Muscle of arm (tissue), 14 donors: ENCODE measurements at places on chromosomes 3 and 15. TPM values are rescaled to one million over a fixed set of nuclear protein-coding genes. Genes with fewer than 3 reads are reported as not detected.

Gene FAM107A
- not detected for polyA plus RNA-seq

Gene LRRC31
- not detected for polyA plus RNA-seq

Gene CEMIP
- 2.1 TPM for polyA plus RNA-seq

Gene NRROS
- 3.8 TPM for polyA plus RNA-seq

Gene C3orf85
- polyA plus RNA-seq = not detected

Gene GOLGA8H
- polyA plus RNA-seq = 0.78 TPM

Gene TRAIP
- polyA plus RNA-seq = 6.1 TPM

Gene CRABP1
- polyA plus RNA-seq = 54.7 TPM

GRCh38 chr15:60865507-60865906 is 363.6 kb downstream of the RORA start:
- no peak for DNase-seq

GRCh38 chr3:125192190-125193035 is 20.1 kb downstream of the SLC12A8 start:
- no peak for DNase-seq

- DNase-seq = peak; percentile 9
Measured at GRCh38 chr15:79154483-79155135, 64.0 kb upstream of the RASGRF1 start.

DNA sequence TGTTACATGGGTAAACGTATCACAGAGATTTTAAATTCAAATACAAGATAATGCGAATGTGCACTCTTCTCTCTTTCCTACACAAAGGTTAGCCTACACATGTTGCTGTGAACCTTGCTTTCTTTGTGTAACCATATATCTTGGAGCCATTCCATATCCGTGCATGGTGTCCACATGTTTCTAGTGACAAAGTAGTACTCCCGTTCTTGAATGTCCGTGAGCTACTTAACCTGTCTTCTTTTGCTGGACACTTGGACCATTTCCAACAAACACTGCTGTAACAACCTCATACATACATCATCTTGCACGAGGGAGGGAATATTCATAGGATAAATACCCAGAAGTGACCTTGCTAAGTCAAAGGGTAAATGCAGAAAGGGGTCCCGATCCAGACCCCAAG is 75.0 kb downstream of the STRIT1 start:
- DNase-seq = no peak

DNA sequence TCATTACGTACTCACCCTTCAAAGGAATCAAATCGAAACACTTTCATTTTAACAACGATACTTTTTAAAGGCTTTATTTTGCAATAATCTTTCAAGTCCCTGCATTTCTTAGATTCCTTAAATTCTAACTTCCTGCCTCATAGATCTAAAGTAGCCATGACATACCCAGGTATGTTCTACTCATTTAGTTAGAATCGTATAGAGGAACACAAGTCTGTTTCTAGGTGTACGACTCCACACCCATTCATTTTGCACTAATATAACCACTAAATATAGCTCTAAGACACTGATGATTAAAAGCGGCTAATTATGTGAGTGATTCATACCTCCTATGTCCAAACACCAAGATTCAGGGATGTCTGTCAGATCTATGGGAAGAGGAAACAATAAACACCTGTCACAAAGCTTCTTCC is 1.3 kb downstream of the ATP13A3 start:
- DNase-seq = no peak

DNA sequence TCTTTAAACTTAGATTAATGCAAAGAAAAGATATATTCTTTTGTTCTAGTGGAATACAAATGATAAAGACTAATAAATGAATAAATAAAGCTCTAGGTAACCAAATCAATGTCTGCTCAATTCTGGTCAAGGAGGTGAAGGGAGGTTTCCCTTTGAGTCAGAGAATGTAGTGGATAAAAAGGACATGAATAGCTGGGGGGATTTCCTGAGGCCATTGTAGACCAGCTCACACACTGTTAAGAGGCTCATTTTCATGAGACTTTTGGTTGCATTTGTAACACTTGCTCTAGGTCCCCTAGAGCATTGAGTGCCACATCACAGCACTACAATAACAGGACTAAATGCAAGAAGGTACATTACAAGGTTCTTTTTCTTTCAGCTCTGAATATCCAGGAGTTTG is 170.7 kb downstream of the TIGIT start:
- no peak for DNase-seq

GRCh38 chr3:133474817-133475216 is 75.0 kb downstream of the BFSP2 start:
- no peak for DNase-seq

- no peak for DNase-seq
Measured at GRCh38 chr15:59059076-59059597, 45.8 kb upstream of the CCNB2 start.

DNA sequence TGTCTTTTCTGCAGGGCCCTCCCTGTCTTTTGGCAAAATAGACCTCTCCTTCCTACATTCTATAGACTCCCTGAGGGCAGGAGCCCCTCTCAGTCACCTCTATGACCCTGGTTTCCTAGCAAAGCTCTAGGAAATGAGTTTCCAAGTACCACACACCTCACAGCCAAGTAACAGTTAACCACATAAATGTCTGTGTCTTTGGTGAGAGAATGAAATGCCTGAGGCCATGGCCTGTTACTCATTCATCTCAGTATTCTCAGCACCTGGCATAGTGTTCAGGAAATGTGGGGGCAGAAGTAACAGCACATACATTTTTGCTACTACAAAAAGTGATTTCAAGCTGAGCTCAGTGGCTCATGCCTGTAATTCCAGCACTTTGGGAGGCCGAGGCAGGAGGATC is 21.0 kb downstream of the RFT1 start:
- no peak for DNase-seq

- DNase-seq = no peak
Measured at GRCh38 chr15:99097441-99098410, 7.2 kb upstream of the SYNM start.

DNA sequence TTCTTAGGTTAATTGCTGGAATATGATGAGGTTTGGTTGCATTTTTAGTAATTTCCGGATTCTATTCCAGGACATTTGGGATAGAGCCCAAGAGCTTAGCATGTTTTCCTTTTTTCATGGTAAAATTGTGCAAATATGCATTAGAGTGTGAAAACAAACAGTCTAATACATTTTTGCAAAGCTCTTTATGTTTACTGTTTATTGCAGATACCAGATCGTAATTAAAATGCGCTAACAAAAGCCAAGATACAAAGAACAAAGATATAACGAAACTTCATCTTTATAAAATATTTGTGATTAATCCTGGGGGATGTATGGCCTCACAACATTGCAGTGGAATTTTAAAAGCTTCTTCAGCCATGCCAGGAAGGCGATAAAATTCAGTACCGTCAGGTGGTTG is 94.5 kb upstream of the TBC1D5 start:
- DNase-seq = no peak

DNA sequence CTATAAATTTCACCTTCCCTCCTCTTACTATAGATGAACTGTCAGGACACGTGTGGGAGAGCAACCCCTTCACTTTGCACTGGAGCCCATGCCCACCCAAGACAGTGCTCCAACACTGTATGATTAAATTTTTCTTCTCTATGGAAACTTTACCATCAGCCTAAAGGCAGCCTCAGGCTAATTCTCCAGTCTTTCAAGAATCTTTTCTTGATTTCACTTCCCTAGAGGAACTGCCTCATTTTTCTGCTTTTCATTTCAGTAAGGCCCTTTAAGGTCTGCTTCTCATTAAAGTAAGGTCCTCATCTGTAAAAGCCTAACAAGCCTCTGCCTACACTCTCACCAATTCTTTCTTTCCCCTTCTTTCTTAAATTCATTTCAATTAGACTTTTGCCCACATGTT is 137.3 kb downstream of the KCNMB2 start:
- DNase-seq = no peak

DNA sequence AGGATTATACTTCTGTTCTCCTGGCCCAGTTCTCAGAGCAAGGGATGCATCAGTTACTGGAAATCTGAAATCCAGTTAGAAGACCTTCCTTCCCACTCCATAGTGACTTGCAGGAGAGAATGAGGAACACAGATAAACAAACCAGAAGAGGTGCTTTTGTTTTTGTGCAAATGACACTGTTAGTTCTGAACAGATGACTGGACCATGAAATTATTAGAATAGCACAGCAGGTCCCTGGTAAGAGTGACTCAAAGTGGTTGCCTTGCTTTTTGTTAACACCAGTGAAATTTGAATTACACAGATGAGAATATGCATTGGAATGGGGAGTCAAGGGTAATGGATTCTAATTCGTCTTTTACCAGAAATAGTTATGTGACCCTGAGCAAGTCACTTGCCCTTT is 30.4 kb upstream of the LRIG1 start:
- no peak for DNase-seq

DNA sequence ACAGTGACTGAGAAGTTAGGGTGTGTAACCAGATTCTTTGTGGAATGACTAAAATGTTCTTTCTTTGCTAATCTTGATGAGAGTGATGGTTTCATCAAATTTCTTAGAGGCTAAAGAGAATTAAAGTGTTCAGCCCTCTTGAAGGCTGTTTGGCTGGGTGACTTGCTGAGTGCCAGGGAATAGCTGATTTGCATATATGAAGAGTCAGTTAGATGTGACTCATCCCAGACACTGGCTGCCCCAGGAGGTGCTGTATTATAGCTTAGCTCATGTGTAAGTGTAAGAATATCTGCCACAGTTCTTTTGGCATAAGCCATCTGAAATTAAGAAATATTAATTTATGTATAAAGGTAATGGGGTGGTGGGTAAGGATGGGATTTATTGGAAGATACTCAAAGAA is 535.1 kb downstream of the NLGN1 start:
- DNase-seq = no peak

GRCh38 chr15:77696871-77697270 is 64.2 kb upstream of the LINGO1 start:
- no peak for DNase-seq
